Activated T-cell treated with anti-CD3 and anti-CD28 coated beads, Interleukin-2, amount 50 U/mL, for 1 hour (primary cell): ENCODE measurements at places on chromosomes 6 and 20.

DNA sequence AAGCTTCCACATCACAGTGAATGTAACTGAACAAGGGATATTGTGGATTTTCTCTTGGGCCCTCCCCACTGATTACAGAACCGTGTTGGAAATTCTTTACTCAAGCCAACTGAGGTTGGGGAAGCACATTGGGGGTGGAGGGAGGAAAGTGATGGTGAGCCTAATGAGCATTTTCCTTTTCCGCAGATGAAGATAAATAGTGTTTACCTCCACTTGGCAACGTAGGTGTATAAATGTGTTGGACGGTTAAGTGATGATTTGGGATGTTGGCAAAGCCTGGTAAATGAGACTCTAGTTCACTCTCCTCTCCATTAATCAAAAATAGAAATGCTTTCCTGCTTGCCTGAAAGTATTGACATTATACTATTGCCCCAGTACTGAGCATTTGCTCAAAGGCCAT lies 27.1 kb upstream of the NRN1 start:
- DNase-seq = no peak

DNA sequence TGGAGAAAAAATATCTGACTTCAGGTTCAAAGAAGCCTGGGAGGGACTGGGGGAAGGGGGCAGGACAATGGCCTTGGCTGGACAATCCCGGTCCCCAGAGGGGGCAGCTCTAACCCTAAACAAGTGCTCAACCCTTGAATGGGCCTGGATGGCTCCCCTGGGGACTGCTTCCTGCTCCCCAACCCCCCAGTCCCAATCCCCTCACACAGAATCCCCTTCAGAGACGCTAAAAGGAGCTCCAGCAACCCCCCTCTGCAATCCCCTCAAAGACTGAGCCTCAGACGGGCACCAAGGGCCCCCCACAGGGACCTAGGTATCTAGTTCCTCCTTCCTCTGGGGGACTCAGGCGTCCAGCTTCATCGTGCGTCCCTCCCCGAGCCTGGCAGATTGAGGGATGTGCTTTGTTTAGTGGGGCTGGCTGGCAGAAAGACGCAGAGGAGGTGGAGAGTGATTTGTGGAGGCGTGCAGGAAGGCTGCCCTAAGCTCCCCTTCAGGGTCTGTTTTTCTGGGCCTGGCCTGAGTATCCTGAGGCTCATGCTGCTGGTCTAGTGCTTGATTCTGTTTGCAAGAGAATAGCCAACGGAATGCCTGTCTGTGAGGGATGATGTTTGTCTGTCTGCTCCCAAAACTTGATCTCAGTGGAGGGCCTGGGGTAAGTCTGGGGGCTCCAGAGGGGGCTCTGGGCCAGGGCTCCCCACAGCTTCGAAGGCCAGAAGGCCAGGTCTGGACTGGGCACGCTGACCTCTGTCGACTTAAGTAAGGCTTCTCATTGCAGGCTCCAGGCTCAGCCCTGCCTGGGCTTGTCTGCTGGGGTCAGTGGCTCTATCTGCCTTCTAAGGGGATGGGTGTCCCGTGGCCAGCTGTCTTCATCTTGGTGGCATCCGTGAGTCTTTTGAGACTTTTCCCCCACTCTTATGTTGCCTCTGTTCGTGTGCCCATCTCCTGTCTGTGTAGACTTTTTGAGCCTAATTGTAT lies 1.7 kb upstream of the POU5F1 start:
- DNase-seq = no peak

GRCh38 chr6:680666-681340 lies 12.1 kb downstream of the EXOC2 start:
- no peak for DNase-seq

GRCh38 chr6:166560222-166560621 lies 26.3 kb downstream of the RAMACL start:
- DNase-seq = no peak

DNA sequence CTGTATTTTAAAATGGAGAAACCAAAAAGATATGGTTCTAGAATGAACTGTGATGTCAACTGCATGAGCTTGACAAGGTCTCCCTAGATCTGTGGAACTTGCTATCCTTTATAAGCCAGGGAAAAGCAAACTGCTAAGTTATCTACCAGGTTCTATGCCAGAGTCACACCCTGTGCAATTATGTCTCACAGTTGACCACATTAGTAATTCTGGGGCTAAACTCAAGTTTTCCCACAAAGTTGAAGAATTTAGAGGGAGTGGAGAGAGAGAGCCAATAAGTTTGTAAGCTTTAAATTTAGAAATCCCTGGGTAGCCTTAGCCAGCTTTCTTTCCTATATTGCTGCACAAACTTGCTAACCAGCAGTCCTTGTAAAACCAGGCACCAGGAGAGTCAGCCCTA lies 407.0 kb upstream of the SASH1 start:
- DNase-seq = no peak

- DNase-seq = no peak
Measured at GRCh38 chr6:3912361-3913076, 63.3 kb downstream of the FAM50B start.

GRCh38 chr6:167764215-167764614 lies 62.5 kb upstream of the AFDN start:
- DNase-seq = no peak

- DNase-seq = no peak
Measured at GRCh38 chr6:80456724-80457438, 350.4 kb downstream of the BCKDHB start.
